ENCODE measurements at places on chromosomes 5 and 9.
A peak's percentile ranks its signal among the peaks of the same experiment; 100 is the strongest.

GRCh38 chr9:101201630-101202029 lies 173.1 kb downstream of the PLPPR1 start:
- no peak for DNase-seq

- no peak for DNase-seq
Measured at GRCh38 chr9:69513141-69513820, 158.9 kb downstream of the APBA1 start.

- DNase-seq: no peak
Measured at GRCh38 chr5:74026310-74026709, 400.3 kb downstream of the ARHGEF28 start.

DNA sequence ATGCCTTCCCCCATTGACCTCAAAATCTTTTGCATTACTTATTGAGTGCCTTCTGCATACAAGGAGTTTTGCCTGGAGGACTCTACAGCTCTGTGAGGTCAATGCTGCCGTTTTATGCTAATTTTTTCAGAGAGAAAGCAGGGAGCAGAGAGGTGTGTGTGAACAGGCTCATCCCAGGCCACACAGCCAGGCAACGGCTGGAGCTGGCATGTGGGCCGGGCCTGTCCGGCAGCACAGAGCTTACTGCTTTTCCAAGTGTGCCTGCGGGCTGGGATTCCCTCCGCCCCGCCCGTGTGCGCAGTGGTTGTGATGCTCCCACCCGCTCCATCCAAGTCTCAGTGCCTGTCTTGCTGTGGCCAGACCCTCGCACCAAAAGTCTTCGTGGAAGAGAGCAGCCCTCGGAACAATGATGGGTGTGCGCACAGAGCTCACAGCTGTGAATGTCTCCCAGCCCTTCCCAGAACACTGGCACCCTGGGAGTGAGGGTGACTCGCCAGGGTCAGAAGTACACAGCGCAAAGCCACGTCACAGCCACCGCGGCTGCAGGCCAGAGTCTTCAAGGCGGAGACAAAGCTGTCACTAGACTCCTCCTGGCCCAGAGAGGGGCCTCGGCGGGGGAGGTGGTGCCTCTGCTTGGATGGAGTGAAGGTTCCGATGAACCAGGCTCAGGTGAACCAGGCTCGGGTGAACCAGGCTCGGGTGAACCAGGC lies 82.8 kb downstream of the COL5A1 start:
- DNase-seq: peak; percentile 73

Data from left cardiac atrium (tissue), 4 donors.